Lower lobe of right lung (tissue), 2 donors: ENCODE measurements at places on chromosomes 12 and 14. TPM values are rescaled to one million over a fixed set of nuclear protein-coding genes. Genes with fewer than 3 reads are reported as not detected.

GRCh38 chr12:105231396-105231795 lies 4.6 kb downstream of the APPL2 start:
- no peak for DNase-seq
- H3K27me3 ChIP-seq, result no peaks in the 10 kb centered on the region
- no peak overlapping the region for H3K4me3 ChIP-seq
- peaks cover 51% of the 10 kb centered on the region for H3K4me1 ChIP-seq
- H3K27ac ChIP-seq, result no peak overlapping the region

TAS2R42 gene
- total RNA-seq, result not detected

GRCh38 chr12:49129332-49130150 lies 1.7 kb downstream of the TUBA1B start:
- peak overlapping the region; percentile 99 for H3K27ac ChIP-seq
- H3K4me3 ChIP-seq, result peak overlapping the region; percentile 80
- H3K4me1 ChIP-seq, result peaks cover 42% of the 10 kb centered on the region
- H3K36me3 ChIP-seq, result peaks cover 35% of the 10 kb centered on the region

DNA sequence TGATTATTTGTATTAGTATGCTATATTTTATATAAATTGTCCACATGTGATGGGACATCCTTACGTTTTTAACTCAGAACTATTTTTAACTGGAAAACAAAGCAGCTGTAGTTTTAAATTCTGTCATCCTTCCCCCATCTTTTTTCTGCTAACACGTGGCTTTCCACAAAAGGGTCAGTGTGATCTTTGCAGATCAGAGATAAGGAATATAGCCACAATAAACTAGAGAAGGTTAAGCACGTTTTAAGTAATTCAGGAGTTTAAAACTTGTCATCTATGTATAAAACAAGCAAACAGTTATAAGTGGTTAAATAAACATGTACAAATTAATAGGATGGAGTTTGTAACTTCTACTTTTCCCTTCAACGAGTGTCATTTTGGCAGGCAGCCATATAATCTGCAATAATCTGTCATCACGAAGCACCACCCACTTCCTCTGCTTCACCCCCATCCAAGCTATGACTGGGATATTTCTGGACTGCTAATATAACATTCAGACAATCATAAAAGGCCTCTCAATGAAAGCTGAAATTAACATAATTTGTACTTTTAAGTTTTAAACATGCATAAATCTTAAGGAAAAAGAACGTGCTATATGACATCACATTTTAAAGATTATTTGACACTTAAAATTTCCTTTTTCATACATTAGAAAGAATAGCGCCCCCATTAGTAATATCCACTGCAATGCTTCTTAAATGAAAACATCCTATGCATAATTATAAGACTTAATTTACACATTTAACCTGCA lies 15.3 kb downstream of the TAOK3 start:
- H3K4me3 ChIP-seq, result peak overlapping the region; percentile 42
- H3K36me3 ChIP-seq, result no peaks in the 10 kb centered on the region
- DNase-seq, result no peak

PIK3C2G gene
- total RNA-seq, result 0.59 TPM

CYP27B1 gene
- total RNA-seq, result 1.1 TPM

GRCh38 chr14:104559804-104560585 lies 19.6 kb upstream of the C14orf180 start:
- peaks cover 24% of the 10 kb centered on the region for H3K27me3 ChIP-seq
- no peak for DNase-seq
- H3K4me3 ChIP-seq, result no peak overlapping the region
- H3K36me3 ChIP-seq, result no peaks in the 10 kb centered on the region

DNA sequence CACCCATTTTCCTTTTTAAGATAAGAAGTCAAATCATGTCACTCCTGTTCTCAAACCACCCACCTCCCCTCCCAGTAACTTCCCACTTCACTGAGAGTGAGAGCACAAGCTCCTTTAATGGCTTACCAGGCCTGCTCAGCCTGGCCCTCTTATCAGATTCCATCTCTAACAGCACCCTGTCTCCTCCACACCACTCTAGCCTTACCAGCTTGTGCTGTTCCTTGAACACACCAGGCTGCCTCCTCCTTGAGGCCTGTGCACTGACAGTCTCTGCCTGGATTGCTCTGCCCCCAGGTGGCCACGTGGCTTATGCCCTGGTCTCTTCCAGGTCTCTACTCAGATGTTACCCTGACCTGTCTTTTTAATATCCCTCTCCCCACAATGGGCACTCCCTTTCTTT lies 40.1 kb upstream of the EVL start:
- H3K36me3 ChIP-seq, result no peaks in the 10 kb centered on the region
- no peaks in the 10 kb centered on the region for H3K27me3 ChIP-seq
- no peak overlapping the region for H3K4me3 ChIP-seq
- DNase-seq, result peak; percentile 55
- H3K27ac ChIP-seq, result no peak overlapping the region

KITLG gene
- total RNA-seq, result 77.5 TPM

GRCh38 chr12:112964067-112964670 lies 14.2 kb upstream of the OAS2 start:
- H3K4me3 ChIP-seq, result no peak overlapping the region
- DNase-seq, result no peak
- no peaks in the 10 kb centered on the region for H3K4me1 ChIP-seq
- no peak overlapping the region for H3K27ac ChIP-seq

PMEL gene
- total RNA-seq, result 1.2 TPM

DNA sequence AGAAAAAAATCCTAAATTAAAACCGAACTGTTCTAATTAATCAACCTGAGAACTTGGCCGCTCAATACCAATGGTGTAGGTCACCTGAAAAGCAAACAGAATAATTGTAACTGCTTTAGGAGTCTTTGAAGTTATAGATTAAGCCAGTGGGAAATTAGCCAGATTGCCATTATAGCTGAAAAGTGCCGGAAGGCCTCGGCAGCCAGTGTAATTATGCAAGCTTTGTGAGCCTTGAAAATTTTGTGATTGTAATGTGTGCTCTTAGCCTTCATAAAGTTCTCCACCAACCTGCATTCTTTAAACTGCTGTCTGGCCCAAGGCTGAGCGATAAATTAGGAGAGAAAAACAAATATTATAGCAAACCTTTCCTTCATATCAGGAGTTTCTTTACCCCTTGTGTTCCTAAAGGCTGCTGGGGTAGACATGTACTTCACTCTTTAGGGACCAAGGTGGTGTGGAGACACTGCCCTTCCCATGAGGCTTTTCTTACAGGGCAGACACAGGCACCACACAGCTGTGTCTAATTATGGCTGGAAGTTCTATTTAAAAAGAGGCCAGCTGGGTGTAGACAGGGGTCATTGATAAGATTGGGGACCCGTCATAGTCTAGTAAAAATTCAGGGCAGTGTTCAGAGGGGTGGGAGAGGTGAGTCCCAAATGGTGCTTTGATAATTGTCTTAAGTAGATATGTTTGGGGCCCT lies 991.2 kb downstream of the FLRT2 start:
- H3K36me3 ChIP-seq, result no peaks in the 10 kb centered on the region
- no peaks in the 10 kb centered on the region for H3K4me1 ChIP-seq
- no peak overlapping the region for H3K4me3 ChIP-seq
- no peaks in the 10 kb centered on the region for H3K27me3 ChIP-seq

- no peak overlapping the region for H3K27ac ChIP-seq
- H3K4me1 ChIP-seq, result peaks cover 7% of the 10 kb centered on the region
- no peaks in the 10 kb centered on the region for H3K36me3 ChIP-seq
- no peak for DNase-seq
- no peak overlapping the region for H3K4me3 ChIP-seq
Observed at GRCh38 chr12:15777355-15778012, 11.7 kb downstream of the EPS8 start.

FSCB gene
- total RNA-seq, result 0.12 TPM

DNA sequence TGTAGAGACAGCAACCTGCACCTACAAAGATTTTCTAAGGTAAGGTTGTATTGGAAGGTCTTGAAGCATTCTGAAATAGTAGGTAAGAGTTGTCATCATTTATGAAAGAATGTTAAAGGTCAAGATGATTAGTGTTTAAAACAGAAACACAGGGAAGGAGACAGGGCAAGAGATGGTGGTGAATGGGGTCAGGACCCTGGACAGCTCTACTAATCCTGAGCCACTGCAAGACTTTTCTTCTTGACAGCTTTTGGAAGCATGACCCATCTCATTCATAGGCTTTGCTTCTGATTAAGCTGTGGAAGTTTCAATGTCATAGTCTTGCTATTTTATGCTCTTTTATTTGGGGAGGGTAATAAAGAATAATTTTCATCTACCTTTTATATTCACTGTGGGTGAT lies 75.5 kb upstream of the CAND1 start:
- no peak overlapping the region for H3K4me3 ChIP-seq
- no peaks in the 10 kb centered on the region for H3K27me3 ChIP-seq
- H3K27ac ChIP-seq, result no peak overlapping the region
- H3K36me3 ChIP-seq, result no peaks in the 10 kb centered on the region
- H3K4me1 ChIP-seq, result no peaks in the 10 kb centered on the region

APOF gene
- total RNA-seq, result not detected

GRCh38 chr14:41568979-41569378 lies 37.7 kb upstream of the LRFN5 start:
- H3K36me3 ChIP-seq, result no peaks in the 10 kb centered on the region
- no peak overlapping the region for H3K27ac ChIP-seq
- no peaks in the 10 kb centered on the region for H3K4me1 ChIP-seq
- no peak for DNase-seq

GRCh38 chr14:95713596-95714371 lies at the start of gene TCL1A:
TSS of gene TCL1A (minus strand) at chr14:95714125. CDS start at chr14:95714066, 59 bp downstream.
- DNase-seq, result no peak
- no peaks in the 10 kb centered on the region for H3K4me1 ChIP-seq
- H3K36me3 ChIP-seq, result no peaks in the 10 kb centered on the region
- H3K27me3 ChIP-seq, result peaks cover 15% of the 10 kb centered on the region
- H3K27ac ChIP-seq, result no peak within 1 kb of the TSS

- no peak for DNase-seq
- H3K27me3 ChIP-seq, result no peaks in the 10 kb centered on the region
- no peaks in the 10 kb centered on the region for H3K36me3 ChIP-seq
- H3K4me1 ChIP-seq, result peaks cover 2% of the 10 kb centered on the region
- no peak overlapping the region for H3K4me3 ChIP-seq
Observed at GRCh38 chr12:3179731-3180130, 102.6 kb downstream of the TSPAN9 start.

SPX gene
- total RNA-seq, result 0.59 TPM
